NCI-H1105 (cell line): ENCODE measurements at places on chromosomes 6 and 20.

DNA sequence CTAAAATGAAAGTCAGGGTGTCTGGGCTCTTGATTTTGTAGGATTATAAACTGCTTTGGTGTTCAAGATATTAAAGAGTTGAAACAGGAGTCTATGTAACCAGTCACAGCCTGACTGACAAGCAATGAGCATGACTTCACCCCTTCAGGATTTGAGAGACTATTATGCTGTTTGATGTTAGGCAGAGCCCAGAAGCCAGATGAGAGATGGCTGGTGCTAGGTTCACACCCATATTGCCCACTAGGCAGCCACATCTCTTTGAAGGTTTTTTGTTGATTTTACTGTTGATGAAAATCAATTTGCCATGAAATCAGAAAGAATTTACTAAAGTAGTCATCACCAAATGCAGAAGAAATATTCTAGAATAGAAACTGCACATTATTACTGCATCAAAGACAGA is 243.6 kb downstream of the KHDRBS2 start:
- DNase-seq: no peak

DNA sequence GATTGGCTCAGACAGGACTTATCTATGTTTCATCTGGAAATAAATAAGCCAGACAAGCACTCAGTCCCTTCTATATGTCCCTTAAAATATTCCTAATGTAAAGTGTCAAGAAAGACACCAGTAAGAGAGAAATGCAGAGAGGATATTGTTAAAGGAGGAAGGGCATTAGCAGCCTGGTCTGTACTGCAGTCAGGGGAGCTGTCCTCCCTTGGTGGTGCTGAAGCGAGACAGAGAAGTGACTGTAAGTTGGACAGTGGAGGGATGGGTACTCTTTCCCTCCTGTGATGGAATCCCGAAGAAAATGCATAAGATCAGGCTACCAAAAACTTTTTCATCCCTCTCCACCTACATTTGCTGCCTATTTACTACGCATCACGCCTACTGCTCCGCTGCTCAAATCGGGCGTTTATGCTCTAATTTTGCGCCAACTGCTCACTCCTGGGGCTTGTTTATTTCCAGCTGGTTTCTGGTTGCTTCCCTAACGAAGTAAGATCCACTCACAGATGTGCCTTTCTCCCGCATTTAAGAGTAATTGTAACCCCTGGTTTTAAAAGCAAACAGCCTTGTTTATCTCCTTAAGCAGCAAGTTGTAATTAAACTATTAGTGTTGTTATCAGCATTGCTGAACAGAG is 35.2 kb downstream of the PHACTR1 start:
- no peak for DNase-seq

DNA sequence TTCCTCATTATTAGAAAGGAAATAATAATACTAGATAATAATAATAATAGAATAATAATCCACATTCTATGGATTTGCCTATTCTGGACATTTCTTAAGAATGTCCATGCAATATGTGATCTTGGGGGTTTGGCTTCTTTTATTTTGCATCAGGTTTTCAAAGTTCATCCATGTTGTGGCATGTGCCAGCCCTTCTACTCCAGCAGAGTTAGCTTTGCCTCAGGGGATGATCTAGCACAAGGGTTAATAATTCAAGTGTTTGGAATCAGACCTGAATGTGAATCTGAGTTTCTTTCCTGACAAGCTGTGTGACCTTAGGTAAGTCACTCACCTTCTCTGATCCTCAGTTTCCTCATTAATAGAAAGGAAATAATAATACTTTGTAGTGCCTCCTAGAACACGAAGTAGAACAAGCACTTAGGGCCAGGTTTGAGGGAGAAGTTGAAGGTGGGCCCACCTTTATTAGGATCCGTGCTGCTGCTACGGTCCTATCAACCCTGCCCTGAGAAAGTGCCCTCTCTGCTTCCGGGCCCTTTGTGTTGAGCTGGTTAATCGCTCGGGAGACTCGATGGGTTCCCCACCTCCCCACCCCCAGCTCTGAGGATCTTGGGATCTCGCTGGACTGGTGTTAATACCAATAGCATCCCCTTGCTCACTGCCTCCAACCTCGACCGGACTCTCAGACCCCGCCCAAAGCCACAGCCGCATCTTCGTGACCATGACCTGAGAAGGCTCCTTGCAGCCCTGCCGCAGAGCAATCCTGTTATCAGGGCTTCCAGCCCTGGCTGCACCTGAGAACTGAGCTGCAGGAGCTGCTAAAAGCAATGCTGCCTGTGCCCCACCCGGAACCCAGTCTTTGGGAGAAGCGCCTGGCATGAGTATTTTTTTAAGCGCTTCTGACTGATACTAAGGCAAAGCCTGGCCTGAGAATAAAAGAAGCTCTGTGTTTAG is 26.9 kb downstream of the RBM38 start:
- DNase-seq: no peak

GRCh38 chr6:130900913-130901312 is 73.7 kb downstream of the SMLR1 start:
- DNase-seq: no peak

GRCh38 chr6:44696686-44697085 is 309.2 kb downstream of the CDC5L start:
- no peak for DNase-seq

DNA sequence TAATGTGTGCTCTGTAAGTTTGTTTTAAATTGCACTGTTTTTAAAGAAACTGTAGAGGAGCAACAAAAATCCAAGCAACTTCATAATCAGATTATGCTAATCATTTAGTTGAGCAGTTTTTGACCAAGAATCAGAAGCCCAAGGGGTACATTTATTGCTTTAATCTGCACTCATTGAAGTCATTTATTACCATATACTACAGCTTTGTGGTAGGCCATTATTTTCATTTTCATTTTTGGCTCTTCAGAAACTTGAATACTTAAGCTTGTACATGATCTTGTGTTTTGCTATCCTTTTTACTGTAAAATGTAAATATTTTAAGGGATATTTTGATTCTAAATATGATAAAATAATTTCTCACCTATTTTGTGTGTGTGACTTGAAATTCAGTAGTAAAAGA is 78.5 kb downstream of the PHF3 start:
- DNase-seq: no peak

- DNase-seq: no peak
These were observed 2.2 kb upstream of the ID1 start for GRCh38 chr20:31602779-31603441.

- peak; percentile 33 for DNase-seq
These were observed 104.9 kb upstream of the SLC22A23 start for GRCh38 chr6:3561725-3562124.

- DNase-seq: no peak
These were observed 3.2 kb downstream of the RAB44 start for GRCh38 chr6:36700831-36701230.

GRCh38 chr6:73797861-73798260 is 101.9 kb downstream of the CD109 start:
- DNase-seq: no peak

GRCh38 chr20:704726-705125 is 29.1 kb upstream of the SCRT2 start:
- no peak for DNase-seq

DNA sequence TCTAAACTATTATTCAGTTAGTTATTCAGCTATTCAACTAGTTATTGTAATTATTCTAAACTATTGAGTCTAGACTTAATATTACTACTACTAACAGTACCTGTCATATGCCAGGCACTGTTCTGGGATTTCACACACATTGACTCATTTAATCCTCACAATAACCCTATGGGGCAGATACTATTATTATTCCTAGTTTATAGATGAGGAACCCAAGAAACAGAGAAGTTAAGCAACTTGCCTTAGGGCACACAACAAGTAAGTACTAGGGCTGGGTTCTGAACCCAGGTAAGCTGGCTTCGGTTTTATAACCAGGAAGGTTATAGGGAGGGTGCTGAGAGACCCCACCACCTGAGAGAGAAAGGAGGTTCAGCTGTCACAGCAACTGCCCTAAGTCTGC is 7.8 kb downstream of the TEAD3 start:
- DNase-seq: no peak

- DNase-seq: no peak
These were observed 32.9 kb downstream of the TBPL1 start for GRCh38 chr6:133985970-133986369.

- DNase-seq: no peak
These were observed 28.1 kb downstream of the RNF24 start for GRCh38 chr20:3987296-3987695.

- DNase-seq: no peak
These were observed 193.5 kb downstream of the ARID1B start for GRCh38 chr6:156970595-156971112.

- no peak for DNase-seq
These were observed 54.5 kb upstream of the RREB1 start for GRCh38 chr6:7053125-7053774.

DNA sequence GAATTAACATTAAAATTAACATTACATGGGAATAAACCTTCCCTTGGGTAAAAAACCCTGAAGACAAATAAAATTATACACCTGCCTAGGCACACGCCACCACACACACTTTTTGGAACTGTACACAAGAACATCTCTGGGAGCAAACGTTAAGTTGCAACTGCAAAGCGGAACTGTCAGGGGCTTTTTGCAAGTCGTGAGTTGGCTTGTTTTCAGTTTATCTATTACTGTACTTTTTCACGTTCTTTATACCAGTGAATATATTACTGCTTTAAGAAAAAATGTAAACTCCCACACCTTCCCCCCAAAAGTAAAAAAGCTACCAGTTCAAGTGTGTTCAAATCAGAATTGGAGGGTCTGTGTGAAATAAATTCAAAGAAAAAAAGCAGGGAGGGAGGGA is 65.5 kb upstream of the NFATC2 start:
- DNase-seq: no peak

DNA sequence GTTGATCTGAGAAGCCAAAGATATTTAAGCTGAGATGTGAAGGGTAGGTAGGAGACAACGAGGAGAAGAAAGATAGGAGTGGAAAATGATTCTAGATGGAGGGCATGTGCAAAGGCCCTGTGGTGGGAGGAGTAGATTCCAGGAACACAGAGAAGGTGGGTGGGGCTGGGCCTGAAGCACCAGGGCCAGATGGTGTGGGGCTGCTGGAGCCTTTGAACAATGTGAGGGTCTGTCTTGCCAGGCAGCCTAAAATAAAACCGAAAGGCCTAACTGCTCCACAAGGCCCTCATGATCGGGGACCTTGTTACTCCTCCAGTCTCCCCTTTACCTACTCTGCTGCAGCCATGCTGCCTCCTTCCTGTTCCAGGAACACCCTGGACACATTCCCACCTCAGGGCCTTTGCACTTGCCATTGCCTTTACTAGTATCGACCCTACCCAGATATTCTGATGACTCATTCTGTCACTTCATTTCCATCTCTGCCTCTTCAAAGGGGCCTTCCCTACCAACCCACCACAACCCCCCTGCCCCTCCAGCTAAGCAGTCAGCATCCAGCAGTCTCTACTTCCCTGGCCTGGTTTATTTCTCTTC is 20.0 kb downstream of the FAM110A start:
- DNase-seq: no peak

DNA sequence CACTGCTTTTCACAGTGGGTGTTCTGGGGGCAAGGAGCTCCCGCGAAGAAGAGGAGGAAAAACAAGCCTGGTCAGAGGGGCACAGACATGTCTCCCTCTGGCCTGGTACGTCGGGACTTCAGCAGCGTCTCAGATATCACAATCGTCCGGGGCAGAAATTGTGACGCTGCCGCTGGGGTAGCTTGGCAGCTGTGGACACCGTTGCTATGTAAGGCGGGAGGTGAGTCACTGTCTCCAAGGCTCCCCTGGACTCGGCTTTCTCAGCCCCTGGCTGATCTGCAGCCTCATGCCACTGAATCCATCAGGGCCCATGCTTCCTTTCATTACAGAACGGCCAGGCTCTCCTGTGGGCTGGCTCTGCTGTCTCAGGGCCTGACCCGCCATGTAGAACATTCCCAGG is 98.7 kb downstream of the SULF2 start:
- no peak for DNase-seq

DNA sequence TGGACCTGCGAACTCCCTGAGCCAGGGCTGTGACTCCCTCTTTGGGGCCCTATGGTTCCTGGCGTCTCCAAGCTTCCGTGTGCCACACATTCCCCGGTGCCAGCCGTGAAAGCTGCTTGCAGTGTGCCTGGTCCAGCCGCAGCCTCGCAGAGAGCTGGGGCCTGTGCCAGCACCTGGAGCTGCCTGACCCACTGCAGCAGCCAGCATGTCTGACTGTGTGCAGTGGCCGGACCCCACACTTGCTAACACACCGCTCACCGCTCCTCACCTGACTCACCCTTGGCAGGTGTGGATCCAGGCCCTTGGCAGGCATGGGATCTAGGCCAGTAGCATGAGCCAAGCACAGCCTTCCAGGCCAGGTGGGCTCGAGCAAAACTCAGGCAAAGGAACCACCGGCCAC is 227.5 kb downstream of the OTOR start:
- DNase-seq: no peak

DNA sequence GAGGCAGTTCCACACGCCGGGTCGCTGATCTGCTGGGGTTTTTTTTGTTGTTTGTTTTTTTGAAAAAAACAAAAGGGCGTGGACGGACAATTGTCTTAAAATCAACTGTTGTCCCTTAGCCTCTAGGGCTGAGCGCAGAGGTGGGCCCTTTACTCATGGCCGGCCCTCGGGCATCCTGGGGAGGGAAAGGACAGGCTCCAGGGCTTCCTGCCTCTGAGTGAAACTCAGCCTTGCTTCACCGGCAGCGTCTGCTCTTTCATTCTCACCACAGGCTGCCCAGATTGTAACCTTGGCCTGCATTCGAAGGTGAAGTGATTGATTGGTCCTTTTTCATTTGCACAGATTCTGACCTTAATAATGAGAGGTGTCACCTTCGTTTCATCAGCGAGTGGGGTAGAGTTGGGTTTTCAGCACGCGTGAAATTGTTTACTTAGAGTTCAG is 797 bp downstream of the SMIM13 start:
- DNase-seq: peak; percentile 54

GRCh38 chr20:35290186-35290886 is 1.9 kb downstream of the FAM83C start:
- no peak for DNase-seq

DNA sequence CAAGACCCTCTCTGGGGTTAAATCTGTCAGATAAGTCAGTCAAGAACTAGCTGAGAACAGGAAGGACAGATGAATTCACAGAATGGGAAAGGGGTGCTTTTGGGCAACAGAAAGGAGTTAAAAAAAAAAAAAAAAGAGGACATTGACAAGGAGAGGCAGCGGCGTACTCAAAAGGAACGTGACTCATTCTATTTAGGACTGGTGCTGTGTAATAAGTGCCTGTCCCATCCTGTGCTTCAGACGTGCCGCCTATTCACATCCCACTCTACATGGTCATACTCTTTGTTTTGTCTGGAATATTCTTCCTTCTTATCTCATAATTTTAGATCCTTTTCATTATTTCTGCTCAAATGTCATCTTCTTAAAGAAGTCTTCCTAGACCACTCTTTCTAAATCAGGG is 101.1 kb upstream of the EMILIN3 start:
- DNase-seq: no peak

DNA sequence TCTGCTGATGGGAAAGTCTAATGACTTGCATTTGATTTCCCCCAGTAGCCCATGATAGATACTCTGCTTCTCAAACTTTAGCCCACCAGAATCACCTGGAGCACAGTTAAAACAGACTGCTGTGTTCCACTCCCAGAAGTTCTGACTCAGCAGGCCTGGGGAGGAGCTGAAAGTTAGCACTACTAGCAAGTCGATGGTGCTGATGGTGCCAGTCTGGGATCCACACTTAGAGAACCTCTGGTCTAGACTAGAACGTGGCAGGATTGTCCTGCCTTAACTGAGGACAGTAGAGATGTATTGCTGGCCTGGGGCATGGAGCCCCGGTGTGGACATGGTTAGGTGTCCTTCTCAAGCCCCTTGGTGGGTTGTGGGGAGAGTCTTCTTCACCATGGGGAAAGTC is 8.7 kb downstream of the TOX2 start:
- DNase-seq: no peak

GRCh38 chr6:71512256-71512655 is 223.6 kb downstream of the OGFRL1 start:
- DNase-seq: no peak
